HuH-7.5 (cell line): ENCODE measurements at places on chromosomes 6 and 20.

DNA sequence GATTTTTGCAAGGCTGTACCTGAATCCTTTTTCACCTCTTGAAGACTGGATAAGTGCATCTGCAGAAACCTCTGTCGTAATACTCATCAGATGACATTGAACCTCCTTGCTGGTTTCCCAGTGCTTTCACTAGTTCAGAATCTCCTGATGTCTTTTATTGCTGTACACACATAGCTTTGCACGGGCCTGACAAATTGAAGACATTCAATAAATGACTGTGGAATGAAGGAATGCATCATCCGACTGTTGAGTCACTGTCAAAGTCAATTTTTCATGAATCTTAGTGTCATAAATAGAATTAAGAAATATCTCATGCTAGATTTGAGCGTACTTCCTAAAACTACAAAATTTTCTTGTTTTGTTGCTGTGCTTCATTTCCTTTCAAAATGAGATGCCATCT, 598.2 kb upstream of the MAP3K7 start:
- DNase-seq: no peak

- no peak for DNase-seq
Observed at GRCh38 chr20:64130876-64131275, 23.5 kb upstream of the NPBWR2 start.

GRCh38 chr20:16821211-16822089, 73.3 kb downstream of the OTOR start:
- peak; percentile 18 for DNase-seq

DNA sequence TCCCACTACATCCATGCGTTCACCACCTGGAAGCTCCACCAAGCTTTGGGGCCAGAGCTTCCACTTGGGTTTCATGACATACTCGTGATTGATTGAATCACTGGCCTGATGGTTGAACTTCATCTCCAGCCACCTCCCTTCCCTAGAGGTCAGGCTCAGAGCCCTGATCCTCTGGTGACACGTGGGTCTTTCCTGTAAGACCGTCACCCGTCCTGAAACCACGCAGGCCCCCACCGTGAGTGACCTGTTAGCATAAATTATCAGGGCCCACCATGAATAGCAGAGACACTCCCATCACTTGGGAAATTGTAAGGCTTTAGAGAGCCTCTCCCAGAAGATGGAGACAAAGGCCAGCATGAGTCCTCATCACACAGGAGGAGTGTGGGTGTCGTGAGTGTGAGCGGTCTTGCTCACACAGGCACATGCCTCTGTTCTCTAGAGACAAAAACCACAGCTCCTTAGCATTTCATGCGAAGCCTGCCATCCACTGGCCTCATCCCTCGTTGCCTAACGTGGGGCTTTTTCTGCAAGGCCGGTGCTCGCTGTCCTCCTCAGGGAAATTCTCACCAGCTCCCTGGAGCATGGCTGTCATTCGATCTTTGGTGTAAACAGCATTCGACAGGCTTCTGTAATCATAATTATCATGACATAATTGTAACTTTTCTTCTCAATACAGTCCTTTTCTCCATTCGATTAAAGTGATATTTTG, 65.1 kb upstream of the DUSP22 start:
- DNase-seq: no peak

DNA sequence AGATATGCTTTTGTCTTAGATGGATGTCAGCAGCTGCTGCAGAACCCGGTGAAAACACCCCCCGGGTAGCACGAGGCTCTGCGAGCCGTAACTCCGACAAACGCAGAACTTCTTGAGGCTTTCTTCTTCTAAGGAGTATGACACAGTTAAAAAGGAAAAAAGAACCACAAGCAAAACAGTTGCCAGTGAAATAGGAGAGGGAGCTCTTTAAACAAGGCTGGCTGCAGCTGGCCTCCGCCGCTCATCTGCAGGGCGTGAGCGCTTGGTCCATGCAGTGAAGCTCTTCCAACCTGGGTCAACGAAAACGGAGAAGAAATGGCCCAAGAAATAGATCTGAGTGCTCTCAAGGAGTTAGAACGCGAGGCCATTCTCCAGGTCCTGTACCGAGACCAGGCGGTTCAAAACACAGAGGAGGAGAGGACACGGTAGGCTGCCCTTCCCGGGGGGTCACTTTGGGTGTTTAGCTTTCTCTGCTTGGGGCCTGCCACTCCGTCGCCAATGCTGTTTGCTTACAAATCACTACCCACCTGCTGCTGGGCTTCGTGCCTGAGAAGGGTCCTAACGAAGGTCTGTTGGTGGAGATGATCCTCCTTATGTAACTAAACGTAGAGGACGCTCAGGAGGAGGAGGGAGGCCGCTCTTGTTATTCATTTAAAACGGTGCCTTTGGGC, 13.2 kb downstream of the SYTL3 start:
- no peak for DNase-seq

GRCh38 chr20:43446361-43446879, 11.3 kb upstream of the SRSF6 start:
- DNase-seq: no peak

DNA sequence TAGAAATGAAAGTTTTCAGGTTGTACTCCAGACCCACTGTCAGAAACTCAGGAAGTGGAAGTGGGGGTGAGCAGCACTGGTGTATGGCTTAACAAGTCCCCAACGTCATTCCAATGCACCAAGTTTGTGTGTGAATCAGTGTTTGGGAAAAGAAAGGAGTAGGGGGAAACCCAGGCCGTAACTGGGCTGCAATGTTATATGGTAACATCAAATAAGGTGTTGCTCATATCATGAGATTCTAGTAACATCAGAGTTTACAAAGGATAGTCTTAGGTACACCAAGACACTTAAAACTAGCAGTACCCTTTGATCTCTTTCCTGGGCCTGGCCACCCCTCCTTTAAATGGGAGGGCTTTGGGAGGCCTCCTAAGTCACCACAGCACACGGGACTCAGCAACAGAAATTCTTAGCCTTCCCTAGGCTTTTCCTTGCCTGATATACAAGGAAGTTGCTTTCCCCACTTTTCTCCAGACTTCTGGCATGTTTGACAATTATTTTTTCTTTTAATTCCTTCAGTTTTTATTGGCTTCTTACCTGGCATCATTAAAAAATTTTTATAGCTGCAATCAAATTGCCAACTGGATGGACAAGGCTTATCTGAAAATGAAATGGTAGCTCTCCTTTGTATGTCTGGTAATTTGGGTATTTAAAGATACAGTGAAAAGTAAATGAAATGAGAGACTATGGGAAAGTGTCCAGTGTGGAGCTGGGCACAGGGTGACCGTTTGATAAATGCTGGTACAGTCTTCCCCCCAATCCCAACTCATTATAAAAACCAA, 15.1 kb downstream of the E2F3 start:
- no peak for DNase-seq

DNA sequence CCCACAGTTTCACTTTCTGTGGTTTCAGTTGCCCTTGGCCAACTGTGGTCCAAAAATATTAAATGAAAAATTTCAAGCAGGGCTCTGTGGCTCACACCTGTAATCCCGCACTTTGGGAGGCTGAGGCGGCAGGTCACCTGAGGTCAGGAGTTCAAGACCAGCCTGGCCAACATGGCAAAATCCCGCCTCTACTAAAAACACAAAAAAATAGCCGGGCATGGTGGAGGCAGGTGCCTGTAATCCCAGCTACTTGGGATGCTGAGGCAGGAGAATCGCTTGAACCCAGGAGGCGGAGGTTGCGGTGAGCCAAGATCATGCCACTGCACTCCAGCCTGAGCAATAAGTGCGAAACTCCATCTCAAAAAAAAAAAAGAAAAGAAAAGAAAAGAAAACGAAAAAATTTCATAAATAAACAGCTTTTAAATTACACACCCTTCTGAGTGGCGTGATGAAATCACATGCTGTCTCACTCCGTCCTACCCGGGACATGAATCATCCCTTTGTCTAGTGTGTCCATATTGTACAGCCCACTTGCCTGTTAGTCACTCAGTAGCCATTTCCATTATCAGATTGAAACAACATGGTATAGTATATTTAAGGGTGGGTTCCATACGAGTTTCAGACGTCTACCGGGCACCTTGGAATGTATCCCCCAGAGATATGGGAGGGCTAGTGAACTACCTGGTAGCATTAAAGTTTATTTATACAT, 11.7 kb downstream of the PTPRK start:
- no peak for DNase-seq

DNA sequence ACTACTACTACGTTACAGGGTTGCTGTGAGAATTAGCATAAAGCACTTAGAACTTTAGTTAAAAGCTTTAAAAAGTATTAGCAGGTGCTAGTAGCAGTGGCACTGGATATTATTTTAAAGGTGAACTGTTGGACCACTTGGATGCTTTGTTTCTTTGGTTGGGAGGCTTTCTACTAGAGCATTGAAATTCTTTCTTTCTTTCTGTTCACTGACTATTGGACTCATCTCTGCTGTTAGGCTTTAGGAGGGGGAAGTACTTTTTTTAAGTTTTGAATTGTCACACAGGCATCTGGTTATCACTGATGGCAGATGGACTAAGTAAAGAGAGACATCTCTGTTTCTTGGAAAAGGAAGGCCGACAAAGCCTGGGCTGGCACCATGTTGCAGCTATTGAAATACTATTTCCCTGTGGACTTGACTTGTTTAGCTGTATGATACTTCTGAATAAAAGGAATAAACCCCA, 4.8 kb downstream of the TBPL1 start:
- DNase-seq: no peak

GRCh38 chr6:16909658-16910360, 148.5 kb upstream of the ATXN1 start:
- no peak for DNase-seq

DNA sequence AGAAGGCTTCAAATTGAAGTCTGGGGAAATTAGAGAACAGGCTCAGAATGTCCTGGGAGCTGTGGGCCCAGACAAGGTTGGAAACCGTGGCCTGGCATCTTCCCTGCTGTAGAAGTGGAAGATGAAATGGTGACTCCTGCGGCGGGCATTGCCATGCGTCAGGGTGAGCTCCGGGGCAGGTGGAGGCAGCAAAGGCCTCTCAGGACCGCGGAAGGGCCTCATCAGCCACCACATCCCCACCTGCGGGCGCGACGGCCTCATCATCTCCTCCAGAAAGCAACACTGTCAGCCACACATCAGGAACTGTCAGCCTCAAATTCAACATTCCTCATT, 161.7 kb downstream of the SYNDIG1 start:
- DNase-seq: no peak

- DNase-seq: no peak
Observed at GRCh38 chr6:157609556-157609955, 213.5 kb upstream of the SNX9 start.

GRCh38 chr20:6099819-6100218, 23.0 kb downstream of the FERMT1 start:
- no peak for DNase-seq

DNA sequence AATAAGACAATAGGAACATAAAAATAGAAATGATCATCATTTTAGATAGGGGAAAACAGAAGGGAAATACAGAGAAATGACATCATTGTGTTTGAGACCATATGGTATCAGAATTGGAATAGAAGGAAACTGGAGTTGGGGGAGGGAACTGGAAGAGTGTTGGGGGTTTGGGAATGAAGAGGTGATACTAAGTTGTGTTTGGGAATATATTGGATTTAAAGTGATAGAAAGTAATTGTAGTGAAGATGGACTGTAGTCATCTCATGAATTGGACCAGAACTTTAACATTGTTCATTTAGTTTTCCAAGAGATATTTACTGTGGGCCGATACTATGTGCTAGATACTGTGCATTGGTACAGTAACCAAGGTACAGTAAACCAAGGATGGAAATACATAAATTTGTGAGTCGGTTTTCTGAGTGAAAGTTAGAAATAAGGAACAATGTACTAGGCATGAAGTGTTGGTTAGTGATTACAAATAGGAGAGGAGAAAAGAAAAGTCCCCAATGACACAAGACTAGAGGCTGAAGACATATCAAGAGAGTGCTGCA, 32.3 kb downstream of the KCNQ5 start:
- DNase-seq: no peak

DNA sequence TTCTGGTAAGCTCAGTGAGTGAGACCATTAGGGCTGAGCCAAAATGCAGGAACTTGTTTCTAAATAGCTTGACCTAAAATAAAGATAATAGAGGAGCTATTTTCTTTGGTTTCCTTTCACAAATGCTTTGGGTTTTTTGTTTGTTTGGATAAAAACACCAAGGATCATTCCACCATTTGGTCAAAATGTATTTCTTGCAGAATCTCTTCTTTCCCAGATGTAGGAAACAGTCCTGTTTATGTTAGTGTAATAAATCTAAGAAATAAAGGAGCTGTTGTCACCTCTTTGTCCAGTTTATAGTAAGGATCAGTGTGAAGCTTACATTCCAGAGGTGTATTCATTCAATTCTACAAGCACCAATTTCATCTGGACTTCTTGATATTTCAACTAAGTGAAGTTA, 297.8 kb downstream of the GJA1 start:
- DNase-seq: no peak

DNA sequence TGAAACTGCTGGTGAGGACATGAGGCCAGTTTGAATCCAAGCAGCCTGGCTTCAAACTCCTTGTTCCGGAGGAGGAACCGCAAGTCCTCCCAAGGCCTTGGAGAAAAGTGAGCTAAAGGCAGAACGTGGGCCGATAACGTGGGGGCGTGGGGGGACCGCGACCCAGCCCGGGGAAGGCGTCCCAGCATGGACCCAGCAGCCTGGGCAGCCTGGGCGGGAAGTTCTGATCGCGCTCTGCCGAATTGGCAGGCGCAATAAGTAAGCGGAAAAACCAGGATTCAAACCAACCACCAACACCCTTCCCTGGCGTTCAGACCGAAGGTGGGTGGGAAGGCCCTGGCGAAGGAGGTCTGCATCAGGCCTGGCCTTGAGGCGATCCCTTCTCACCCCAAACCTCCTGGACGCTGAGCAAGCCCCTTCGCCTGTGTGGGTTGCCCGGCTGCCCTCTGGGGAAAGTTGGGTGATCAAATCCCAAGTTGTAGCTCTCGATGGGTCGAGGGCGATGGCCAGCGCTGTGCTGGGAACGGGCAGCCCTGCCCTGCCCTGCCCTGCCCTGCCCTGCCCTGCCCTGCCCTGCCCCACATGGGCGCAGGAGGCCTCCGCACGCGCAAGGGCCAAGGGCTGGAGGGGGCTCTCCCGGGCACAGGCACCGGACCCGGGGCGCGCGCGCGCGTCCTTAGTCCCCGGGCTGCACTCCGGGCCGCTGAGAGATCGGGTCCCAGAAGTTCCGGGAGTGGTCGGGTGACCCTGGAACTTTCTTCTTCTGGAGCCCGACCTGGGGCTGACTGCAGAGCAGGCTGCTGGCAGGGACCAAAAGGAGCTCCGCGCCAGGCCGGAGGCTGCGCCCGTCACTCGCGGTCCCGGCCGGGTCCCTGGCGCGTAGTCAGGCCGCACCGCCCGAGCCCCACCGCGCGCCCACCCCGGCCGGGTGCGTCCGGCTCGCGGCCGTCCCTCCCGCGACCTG, 637 bp upstream of the SLC22A3 start:
- peak; percentile 61 for DNase-seq

- DNase-seq: peak; percentile 33
Observed at GRCh38 chr20:37627060-37627766, 66.6 kb upstream of the CTNNBL1 start.

GRCh38 chr6:129364037-129364436, 345.9 kb downstream of the ARHGAP18 start:
- no peak for DNase-seq

DNA sequence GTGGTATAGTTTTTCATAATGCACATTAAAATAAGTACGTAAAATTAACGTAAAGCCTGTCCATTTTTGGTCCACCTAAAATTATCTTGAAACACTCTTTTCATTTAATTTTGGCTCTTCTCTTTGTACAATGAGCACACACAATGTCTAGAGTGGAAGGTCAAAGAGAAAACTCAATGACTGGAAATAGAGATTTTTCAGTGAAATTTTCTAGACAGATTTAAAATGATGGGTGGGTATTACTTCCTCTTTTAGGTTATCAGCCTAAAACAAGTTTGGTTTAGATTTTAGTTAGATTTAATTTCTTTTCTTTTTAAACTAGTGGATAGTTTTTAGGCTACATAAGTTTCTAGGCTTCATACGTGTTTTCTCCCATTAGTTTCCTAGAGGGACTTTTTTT, 24.9 kb downstream of the DSE start:
- DNase-seq: no peak
